ENCODE measurements at places on chromosomes 6 and 20.

DNA sequence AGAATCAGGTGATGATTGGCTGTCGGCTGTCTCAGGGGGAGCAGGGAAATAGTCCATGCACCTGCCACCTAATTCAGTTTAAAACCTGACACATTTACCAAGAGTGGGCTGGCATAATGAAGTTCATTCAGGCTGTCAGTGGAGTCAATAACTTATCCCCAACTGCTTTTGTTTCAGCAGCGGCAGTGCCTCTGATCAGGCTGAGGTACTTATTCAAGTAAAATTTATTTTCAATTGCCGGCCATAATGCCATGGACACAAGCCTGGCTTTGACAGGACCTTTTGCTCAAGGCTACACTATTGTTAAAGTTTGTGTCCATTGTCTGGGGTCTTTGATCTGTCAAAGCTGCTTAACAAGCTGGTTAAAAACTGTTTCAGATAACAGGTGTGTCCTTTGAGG, 20.6 kb downstream of the OLIG3 start:
- DNase-seq = no peak

- DNase-seq = no peak
Observed at GRCh38 chr6:166678426-166678825, 51.4 kb upstream of the RPS6KA2 start.

GRCh38 chr20:54188132-54188849, 14.5 kb upstream of the CYP24A1 start:
- DNase-seq = no peak

GRCh38 chr6:74058606-74059005, 362.6 kb downstream of the CD109 start:
- DNase-seq = no peak

- no peak for DNase-seq
Observed at GRCh38 chr6:25053875-25054371, 118.2 kb upstream of the RIPOR2 start.

DNA sequence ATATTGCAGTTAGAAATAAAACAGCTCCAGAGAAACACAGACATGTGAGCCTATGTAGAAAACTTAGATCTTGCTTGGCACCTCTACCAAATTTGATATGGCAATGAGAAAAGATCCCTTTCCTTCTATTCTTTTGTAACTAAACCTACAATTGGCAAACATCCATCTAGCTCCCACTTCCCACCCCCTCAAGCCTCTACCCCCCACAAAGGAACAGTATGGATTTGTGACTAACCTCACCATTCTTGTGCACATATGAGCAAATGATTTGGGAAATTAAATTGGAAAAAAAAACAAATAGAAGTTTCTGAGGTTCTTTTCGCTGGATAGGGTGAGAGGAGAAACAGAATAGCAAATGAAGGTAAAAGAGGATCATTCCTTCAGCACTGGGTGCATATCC, 85.8 kb upstream of the TIAM2 start:
- DNase-seq = no peak

DNA sequence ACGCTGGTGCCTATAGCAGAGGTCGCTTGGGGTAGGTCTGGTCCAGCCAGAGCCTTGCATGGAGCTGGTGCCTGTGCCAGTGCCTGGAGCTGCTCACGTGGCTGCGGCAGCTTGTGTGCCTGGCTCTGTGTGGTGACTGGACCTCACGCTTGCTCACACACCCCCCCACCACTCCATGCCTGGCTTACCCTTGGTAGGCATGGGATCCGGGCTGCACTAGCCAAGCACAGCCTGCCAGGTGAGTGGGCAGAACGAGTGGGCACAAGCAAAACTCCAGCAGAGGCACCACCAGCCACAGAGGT, 13.0 kb upstream of the DBNDD2 start:
- DNase-seq = no peak

GRCh38 chr6:107386340-107386739, 73.0 kb downstream of the PDSS2 start:
- no peak for DNase-seq

DNA sequence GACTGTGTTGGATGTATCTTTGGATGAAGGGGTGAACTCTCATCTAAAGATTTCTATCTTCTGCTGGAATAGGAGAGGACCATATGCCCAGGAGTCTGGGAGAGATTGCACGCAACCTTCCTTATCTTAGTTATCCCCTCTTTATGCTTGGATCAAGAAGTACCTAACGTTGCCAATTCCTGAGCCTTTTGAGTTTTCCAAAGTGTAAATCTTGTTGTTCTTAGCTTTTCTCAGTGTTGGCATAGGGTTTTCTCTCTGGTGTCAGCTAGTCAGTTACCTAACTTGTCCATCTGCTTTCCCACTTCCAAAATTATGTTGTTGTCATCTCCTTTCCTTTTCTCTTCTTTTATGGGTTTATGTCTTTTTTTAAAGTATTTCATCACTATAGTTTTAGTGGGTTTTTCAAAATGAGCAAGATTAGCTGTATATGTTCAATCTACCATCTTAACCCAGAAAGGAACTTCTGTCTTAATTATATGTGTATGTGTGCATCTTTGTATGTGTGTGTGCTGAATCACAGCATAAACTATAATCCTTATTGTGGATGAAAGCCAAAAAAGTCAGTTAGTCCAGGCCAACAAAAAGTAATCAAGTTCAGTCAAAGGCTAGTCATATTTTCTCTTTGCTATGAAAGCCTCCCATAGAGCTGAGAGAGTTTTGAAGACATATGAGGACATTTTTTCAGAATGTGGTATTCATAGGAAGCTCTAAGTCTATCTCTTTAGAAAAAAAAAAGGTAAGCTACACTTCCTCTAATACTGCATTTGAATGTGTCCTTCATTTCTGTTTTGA, 72.1 kb downstream of the KHDC1L start:
- DNase-seq = peak; percentile 17

DNA sequence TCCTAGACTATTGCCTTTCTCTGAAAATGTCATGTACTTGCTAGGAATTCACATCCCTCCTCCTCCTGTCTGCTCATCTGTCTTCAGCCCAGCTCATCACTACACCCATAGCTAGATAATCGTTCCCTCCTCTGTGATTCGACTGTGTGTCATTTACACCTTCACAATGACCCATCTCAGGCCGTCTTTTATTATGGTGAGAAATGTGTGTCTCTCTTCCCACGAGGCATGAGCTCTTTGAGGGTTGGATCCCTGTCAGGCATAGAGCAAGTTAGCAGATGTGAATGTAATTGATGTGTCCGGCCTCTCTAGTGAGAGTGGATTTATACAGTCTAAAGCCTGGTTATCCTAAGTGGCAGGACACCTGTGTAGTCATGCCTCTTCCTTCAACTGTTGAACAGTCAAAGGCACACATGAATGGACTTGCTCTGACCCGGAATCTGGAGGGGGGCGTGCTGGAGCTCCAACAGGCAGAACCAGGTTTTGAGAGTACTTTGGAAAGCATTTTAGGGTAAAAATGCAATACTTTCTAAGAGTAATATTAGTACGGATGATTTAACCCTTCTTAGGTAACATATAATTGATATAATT, 182.1 kb downstream of the UTRN start:
- DNase-seq = no peak

Measured in AG09309 (cell line).